Testis (tissue), 5 donors: ENCODE measurements at places on chromosomes 13 and 19.
A peak's percentile ranks its signal among the peaks of the same experiment; 100 is the strongest.

DNA sequence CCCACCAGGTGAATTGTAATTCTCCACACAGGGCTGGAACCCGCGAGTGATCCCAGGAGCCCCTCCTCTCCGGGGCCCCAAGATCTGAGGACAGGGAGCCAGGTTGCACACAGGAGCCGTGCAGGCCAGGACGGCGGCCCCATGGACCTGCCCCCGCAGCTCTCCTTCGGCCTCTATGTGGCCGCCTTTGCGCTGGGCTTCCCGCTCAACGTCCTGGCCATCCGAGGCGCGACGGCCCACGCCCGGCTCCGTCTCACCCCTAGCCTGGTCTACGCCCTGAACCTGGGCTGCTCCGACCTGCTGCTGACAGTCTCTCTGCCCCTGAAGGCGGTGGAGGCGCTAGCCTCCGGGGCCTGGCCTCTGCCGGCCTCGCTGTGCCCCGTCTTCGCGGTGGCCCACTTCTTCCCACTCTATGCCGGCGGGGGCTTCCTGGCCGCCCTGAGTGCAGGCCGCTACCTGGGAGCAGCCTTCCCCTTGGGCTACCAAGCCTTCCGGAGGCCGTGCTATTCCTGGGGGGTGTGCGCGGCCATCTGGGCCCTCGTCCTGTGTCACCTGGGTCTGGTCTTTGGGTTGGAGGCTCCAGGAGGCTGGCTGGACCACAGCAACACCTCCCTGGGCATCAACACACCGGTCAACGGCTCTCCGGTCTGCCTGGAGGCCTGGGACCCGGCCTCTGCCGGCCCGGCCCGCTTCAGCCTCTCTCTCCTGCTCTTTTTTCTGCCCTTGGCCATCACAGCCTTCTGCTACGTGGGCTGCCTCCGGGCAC lies 3.9 kb downstream of the FFAR1 start:
- no peak for DNase-seq
- H3K27me3 ChIP-seq: no peaks in the 10 kb centered on the region
- H3K4me1 ChIP-seq: peaks cover 5% of the 10 kb centered on the region
- H3K4me3 ChIP-seq: peak overlapping the region; percentile 2

GRCh38 chr13:48575031-48575430 lies 42.2 kb upstream of the RCBTB2 start:
- no peak overlapping the region for H3K4me3 ChIP-seq
- peaks cover 18% of the 10 kb centered on the region for H3K4me1 ChIP-seq
- no peaks in the 10 kb centered on the region for H3K36me3 ChIP-seq
- H3K27me3 ChIP-seq: no peaks in the 10 kb centered on the region

GRCh38 chr13:27411341-27411740 lies 13.1 kb upstream of the GTF3A start:
- no peak for DNase-seq
- no peaks in the 10 kb centered on the region for H3K27me3 ChIP-seq
- H3K4me1 ChIP-seq: no peaks in the 10 kb centered on the region
- H3K27ac ChIP-seq: no peak overlapping the region
- H3K36me3 ChIP-seq: no peaks in the 10 kb centered on the region
- H3K4me3 ChIP-seq: no peak overlapping the region

GRCh38 chr19:7104747-7105447 lies 35.4 kb downstream of the ZNF557 start:
- no peak overlapping the region for H3K27ac ChIP-seq
- DNase-seq: no peak
- no peaks in the 10 kb centered on the region for H3K36me3 ChIP-seq
- H3K27me3 ChIP-seq: no peaks in the 10 kb centered on the region

DNA sequence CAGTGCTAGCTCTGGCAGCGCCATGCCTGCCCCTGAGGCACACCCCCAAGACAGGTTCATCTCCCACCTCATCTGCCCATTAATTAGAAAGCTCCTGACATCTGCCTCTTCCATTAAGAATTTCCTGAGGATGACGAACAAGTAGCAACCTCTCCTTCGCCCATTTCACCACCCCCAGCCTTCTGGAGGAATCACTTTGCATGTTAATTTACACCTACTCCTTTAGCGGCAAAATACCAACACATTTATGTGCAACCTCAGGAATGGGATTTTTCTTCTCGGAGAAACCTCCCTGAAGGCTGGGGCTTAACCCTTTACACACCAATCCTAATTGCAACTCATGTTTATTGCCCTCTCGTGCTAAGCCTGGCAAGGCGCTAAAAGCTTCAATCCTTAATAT lies 13.8 kb downstream of the SLC7A1 start:
- H3K27ac ChIP-seq: no peak overlapping the region
- no peaks in the 10 kb centered on the region for H3K36me3 ChIP-seq
- DNase-seq: no peak
- peaks cover 32% of the 10 kb centered on the region for H3K4me1 ChIP-seq

GRCh38 chr13:43095771-43096719 lies 72.7 kb downstream of the DNAJC15 start:
- H3K4me1 ChIP-seq: no peaks in the 10 kb centered on the region
- no peak for DNase-seq
- H3K27ac ChIP-seq: no peak overlapping the region
- H3K4me3 ChIP-seq: no peak overlapping the region
- no peaks in the 10 kb centered on the region for H3K27me3 ChIP-seq

DNA sequence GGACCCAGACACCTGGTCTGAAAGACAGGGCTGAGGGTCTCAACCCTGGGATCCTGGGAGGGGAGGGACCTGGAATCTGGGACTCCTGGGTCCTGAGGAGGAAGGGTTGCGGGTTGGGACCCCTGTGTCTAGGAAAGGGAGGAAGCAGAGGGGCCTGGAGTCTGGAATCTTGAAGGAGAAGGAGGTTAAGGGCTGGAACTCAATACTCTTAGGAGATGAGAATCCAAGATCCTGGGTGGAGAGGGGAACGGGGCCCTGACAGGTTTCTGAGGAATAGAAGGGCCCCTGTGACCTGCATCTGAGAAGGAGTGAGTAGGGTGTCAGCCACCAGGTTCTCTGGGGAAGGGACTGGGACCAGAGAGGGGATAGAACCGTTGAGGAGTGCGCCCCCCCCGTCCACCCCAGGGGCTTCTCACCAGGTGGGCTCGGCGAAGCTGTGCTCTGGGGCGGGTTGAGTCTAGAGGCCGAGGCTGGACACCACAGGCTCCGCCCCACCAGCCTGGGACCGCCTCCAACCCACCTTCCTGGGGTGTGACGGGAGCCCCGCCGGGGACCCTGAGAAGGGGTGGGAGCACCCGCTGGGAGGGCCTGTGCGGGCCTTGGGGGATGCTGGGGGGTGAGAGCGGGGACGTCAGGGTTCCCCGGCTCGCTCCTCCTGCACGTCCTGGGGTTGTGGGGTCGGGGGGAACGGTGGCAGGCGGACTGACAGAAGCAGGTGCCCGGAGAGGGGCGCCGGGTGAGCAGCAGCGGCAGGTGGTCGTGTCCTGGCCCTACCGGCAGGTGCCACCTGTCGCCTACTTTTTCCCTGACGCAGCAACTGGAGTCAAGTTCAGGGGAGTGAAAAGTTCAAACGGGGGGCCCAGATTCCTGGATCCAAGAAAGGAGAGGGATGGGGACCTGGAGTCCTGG lies at the start of gene MAMSTR:
Gene MAMSTR, minus strand, starts transcription at position 463 of the 909 bp plus-strand sequence. CDS start 694 bp downstream, outside the sequence.
- peak within 1 kb of the TSS; percentile 51 for H3K4me3 ChIP-seq
- DNase-seq: no peak
- H3K4me1 ChIP-seq: peaks cover 47% of the 10 kb centered on the region
- peak within 1 kb of the TSS; percentile 87 for H3K27ac ChIP-seq
- no peaks in the 10 kb centered on the region for H3K36me3 ChIP-seq
- no peaks in the 10 kb centered on the region for H3K27me3 ChIP-seq

DNA sequence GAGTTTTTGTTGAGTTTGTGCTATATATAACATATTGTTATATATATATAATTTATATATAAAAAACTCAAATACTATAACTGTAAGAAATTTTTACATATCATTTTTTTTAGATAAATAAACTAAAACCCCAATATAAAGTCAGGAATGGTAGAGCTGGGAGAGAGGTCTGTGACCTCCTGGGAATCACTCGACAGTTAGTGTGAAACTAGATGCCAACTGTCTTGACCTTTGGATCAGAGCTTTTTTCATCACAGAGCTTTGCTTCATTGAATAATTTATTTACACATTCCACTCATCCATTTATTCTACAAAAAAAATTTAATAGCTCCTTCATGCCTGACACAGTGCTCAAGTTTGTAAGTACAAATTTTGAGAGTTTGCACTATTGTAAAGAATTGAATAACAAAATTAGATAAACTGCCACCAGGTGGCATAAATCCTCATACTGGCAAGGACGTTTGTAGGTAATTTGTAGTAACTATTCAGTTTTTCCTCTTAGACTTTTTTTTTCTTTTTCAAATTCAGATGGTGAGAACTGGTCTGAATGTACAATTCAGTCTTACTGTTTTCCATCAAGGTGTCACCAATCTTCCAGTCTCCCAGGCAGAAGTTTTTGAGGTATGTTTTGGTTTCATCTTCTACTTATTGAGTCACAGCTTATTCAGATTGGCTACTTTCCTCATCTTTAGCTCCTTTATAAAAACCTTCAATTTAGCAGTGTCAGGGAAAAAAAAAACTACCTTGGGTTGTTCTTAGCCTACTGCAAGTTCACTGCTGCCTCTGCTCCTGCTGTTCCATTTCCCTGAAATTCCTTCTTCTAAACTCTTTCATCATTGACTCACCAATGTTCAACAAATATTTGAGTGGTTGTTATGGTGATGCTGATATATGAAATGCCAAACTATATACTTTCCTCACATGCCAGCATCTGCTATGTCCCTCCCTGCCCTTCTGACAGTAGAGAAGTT lies 28.7 kb downstream of the LACC1 start:
- peaks cover 17% of the 10 kb centered on the region for H3K4me1 ChIP-seq
- H3K4me3 ChIP-seq: no peak overlapping the region
- no peaks in the 10 kb centered on the region for H3K27me3 ChIP-seq
- no peak overlapping the region for H3K27ac ChIP-seq
- DNase-seq: peak; percentile 34

- no peaks in the 10 kb centered on the region for H3K27me3 ChIP-seq
- H3K4me1 ChIP-seq: no peaks in the 10 kb centered on the region
- no peak overlapping the region for H3K27ac ChIP-seq
- peak overlapping the region; percentile 31 for H3K4me3 ChIP-seq
- peak; percentile 82 for DNase-seq
Measured at GRCh38 chr19:13588957-13589833, 82.9 kb upstream of the CACNA1A start.

- H3K4me1 ChIP-seq: no peaks in the 10 kb centered on the region
- H3K27ac ChIP-seq: no peak overlapping the region
- no peaks in the 10 kb centered on the region for H3K36me3 ChIP-seq
- H3K27me3 ChIP-seq: no peaks in the 10 kb centered on the region
- no peak overlapping the region for H3K4me3 ChIP-seq
Measured at GRCh38 chr13:39483326-39483725, 119.7 kb downstream of the LHFPL6 start.
